Right lobe of liver (tissue), 6 donors: ENCODE measurements at places on chromosomes 16 and 17. TPM values are rescaled to one million over a fixed set of nuclear protein-coding genes. Genes with fewer than 3 reads are reported as not detected.

- no peak for DNase-seq
These were observed 50.6 kb downstream of the MARF1 start for GRCh38 chr16:15592324-15592723.

DNA sequence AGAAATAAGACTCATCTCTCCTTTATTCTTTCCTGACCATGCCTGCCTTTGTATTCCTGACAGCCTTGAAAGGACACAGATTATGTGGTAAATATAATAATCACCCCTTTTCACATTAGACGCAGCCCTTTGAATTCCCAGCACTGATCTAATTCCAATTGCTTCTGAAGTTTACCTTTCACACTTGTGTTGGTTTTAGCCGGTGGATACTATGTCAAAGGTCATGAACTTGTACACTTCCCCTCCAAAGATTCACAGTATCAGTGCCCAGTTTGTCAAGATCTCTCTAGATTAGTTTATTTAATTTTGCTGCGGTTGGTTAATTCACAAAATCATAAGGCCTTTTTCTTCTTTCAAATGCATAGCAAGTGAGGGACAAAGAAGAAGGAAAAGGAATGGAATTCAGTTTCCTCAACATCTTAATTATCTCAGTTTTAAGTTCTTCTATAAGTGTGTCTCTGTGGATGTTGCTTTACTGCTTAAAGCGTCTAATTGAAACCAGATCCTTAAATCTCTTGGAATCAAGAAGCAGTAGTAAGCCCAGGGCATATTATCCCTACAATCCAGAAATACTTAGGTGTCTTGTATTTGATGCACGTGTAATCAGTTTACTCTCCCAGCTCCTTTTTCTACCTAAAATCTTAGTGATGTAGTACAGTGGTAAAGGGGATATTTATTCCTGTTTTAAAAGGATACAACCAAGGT lies 174.3 kb upstream of the TBX2 start:
- DNase-seq: no peak

DNA sequence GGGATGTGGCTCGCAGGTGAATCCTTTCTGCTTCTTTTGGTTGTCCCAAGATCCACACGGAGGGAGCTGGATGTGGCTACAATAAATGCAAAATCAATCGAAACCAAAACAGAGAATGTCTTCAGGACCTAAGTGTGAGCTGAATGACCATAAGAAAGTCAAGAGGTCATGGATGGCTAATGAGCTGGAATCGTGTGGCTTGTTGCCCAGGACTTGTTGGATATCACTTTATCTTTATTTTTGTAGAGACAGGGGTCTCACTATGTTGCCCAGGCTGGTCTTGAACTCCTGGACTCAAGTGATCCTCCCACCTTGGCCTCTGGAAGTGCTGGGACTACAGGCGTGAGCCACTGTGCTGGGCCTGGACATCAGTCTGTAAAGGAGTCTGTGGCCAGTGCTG lies 326.8 kb upstream of the N4BP1 start:
- no peak for DNase-seq

DNA sequence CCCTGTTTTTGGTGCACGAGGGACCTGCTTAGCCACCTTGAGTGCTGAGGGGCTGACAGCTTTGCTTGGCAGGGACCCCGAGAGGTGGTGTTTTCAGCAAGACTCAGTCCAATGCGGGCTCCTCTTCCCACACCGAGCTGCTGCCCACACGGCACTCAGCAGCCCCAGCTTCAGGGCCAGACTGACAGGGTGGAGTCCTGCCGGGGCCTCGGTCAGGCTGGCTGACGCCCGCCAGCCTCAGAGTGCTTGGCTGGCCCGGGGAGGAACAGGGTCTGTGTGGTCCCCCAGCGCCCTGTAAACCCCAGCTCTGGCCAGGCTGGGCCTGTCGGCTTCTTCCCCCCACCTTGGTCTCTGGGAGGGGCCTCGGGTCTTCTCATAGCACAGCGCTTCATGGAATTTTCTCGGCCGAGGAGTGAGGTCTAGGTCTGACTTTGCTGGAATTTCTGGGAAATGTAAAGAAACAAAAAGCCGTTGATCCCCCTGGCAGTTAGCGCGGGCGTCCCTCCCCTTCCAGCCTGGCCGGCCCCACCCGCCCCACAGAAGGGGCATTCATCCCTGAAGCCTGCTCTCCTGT lies 2.6 kb downstream of the SOX8 start:
- DNase-seq: no peak

GRCh38 chr17:42409523-42410318 lies 13.3 kb downstream of the CAVIN1 start:
- no peak for DNase-seq

- DNase-seq: peak; percentile 89
These were observed 21.1 kb downstream of the RARA start for GRCh38 chr17:40329839-40330794.

- peak; percentile 66 for DNase-seq
These were observed 335 bp downstream of the TMEM11 start for GRCh38 chr17:21213638-21214014.

- DNase-seq: no peak
These were observed 42.1 kb upstream of the DLX4 start for GRCh38 chr17:49926886-49927285.

DNA sequence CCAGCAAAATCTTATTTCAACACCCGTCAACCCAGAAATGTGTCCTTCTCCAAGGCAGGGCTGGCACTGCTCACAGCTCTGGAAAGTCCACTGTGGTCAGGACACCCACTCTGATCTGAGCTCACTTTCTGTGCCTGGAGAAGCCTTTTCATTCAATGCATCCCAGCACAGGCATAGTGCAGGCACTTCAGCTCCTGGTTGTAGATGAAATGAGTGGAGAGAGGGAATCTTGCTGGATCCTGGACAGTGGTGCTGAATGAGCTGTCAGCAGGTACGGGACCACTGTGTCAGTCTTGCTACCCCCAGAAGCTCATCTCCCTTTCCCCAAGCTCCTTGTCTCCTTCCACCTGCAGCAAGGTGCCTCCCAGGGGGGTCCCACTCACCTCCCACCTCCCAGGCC lies 86.1 kb upstream of the SALL1 start:
- no peak for DNase-seq

DNA sequence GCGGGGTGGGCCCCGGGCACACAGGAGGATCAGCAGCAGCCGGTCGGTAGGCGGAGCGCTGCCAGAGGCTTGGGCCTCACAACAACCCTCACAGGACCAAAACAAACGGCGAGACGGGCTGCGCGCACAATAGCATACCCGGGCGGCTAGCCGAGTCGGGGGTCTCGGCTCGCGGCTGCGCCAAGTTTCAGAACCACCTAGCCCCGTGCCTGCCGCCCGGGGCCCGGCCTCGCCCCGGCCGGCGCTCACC lies 732 bp downstream of the ULK2 start:
- DNase-seq: peak; percentile 76

- DNase-seq: no peak
These were observed 74.1 kb downstream of the MYH11 start for GRCh38 chr16:15782573-15783365.

DNA sequence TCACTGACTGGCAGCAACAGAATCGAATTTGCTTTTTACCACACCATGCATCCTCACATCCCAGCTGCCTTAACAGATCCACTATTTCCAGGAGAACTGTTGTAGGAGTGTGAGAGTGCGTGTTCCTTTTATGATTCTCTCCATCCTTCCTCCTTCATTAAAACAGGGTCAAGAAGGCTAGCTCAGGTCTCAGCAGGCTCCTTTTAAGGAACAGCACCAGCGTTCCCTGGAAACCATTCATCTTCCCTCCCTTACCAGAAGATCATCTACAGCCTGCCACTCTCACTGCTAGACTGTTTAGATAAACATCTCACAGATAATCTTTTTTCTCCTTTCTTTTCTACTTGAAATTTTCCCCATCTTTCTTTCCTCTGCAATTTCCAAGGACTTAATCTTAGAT lies 1531.9 kb upstream of the CDH8 start:
- no peak for DNase-seq

- DNase-seq: no peak
These were observed 62.1 kb downstream of the MRC2 start for GRCh38 chr17:62689441-62690167.

DNA sequence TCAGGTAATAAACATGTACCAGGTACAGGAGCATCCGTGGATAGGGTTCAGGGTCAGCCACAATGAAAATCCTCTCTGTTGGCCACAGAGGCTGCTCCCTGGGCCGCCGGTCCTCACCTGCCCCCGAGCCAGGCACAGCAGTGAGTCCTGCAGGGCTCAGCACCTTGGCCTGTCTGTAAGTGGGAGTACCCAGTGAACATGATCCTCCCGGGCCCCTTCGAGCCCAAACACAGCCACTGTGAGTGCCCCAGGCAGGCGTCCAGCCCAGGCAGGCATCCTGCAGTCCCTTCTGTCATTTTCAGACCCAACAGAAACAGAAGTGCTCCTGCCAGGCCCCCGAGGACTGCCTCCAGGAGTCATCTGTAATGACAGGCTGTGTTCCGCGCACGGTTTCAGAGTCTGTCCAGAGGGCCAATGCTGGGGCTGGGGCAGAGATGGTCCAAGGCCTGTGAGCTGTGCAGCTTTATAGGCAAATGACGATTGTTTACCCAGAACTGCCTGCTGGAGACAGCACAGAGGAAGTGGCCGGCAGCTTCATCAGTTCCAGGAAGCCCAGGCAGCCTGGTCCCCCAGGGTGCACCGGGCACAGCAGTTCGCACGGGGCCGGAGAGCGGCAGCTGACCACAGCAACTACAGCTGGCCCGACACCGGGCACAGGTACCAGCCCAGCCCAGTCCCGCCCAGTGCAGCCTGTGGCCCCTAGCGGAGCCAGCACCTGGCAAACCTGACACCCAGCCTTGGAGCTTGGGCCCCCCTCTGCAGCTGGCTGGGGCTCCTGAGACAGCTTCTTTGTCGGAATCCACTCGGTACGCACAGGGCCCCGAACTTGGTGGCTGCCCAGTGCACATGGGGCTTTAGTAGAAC lies 13.2 kb downstream of the SLC7A5 start:
- peak; percentile 88 for DNase-seq

DNA sequence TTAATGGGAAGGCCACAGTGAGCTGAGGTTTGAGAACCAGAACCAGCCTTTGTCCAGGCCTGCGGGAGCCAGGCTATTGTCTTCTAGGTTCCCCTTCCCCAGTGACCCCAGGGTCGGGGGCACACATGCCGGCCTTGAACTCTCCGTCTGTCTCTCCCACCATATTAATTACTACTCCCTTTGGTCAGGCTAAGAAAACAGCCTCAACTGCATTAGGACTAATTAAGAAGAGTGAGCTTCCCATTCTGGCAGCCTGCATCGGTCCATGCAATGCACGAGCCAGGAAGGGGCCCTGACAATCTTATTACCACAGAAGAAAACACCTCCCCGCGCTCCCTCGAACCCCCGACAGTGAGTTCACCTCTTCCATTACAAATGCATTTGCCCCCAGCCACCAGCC lies 380.2 kb upstream of the ZFHX3 start:
- DNase-seq: no peak

DNA sequence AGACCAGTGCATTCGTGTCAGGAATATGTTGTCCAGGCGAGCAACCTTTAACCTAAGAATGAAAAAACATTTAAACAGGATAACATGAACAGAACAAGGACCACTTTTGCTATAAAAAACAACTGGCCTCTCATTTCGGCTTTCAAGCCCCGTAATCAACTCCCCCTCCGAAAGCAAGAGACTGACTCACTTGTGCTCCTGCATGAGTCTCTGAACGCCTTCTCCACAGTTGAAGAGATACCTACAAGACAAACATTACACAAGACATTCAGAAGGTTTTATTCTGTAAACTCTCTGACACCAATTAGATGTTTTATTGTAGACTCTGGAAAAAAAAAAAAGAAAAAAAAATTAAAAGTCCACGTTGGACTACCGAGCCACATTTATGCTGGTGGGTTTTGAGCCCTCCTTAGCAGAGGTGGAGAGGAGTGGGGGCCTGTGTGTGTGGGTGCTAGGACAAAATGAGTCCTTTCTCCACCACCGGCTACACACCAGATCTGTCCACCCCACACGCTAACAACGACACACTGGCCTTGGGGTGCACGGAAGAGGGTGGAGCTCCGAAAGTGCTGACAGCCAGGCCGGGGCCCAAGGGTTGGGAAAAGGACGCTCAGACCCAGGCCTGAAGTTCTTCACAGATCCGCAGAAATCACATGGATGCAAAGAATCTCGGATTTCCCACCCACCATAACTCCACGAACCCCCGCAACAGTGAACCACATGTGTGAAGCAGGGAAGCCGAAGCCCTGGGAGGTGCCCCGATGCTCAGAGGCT lies 759 bp downstream of the ELAC2 start:
- DNase-seq: no peak

- DNase-seq: no peak
These were observed 109.9 kb downstream of the RBFOX3 start for GRCh38 chr17:79500745-79501618.

DNA sequence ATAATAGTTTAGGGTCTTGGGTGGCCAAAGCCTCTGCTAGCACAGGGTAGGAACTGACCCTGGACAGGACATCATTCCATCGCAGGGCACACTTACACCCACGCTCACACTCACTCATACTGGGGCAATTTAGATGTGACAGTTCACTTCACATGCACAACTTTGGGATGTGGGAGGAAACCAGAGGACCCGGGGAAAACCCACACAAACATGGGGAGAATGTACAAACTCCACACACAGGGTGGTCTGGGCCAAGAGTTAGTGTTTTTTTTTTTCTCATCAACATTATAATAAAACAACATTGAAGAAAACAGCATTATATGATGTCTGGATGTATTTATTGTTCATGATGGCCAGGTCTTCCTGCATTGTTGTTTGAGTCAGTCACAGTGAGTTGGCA lies 93.6 kb downstream of the CDH13 start:
- DNase-seq: no peak

Gene VKORC1
- total RNA-seq: 297 TPM

Gene ADAM11
- total RNA-seq: not detected

Gene TMEM88
- 1.6 TPM for total RNA-seq

Gene CACNA1H
- total RNA-seq: 14.0 TPM

Gene ACSM5
- 224 TPM for total RNA-seq

Gene TBX21
- 0.19 TPM for total RNA-seq

Gene GJD3
- total RNA-seq: 0.37 TPM

Gene TENT4B
- 13.2 TPM for total RNA-seq

Gene RPRML
- not detected for total RNA-seq

Gene GUCY2D
- not detected for total RNA-seq

Gene TLCD3B
- not detected for total RNA-seq

Gene C16orf86
- total RNA-seq: 2.6 TPM

Gene SLC38A10
- total RNA-seq: 72.2 TPM
